ENCODE measurements at places on chromosomes 2 and 18. TPM values are rescaled to one million over a fixed set of nuclear protein-coding genes. Genes with fewer than 3 reads are reported as not detected.

- no peak for DNase-seq
Observed at GRCh38 chr18:8519102-8519501, 90.1 kb upstream of the RAB12 start.

- DNase-seq, result no peak
Observed at GRCh38 chr2:66032226-66032775, 402.6 kb upstream of the MEIS1 start.

DNA sequence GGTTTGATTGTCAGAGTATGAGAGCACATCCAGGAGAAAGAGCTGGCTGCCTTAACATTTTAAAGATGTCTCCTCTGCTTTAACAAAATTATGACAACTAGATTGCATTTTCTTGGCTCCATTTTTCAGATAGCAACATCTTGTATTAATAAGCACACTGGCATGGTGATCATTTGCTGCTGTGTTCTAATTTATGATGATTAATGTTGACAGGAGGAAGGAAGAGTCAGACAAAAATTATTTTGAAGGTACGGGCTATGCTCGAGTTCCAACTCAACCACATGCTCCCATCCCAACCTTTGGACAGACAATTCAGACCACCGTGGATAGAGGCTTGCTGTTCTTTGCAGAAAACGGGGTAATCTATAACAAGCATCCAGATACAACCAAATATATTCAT, 98.2 kb upstream of the TTC39C start:
- DNase-seq, result no peak

DNA sequence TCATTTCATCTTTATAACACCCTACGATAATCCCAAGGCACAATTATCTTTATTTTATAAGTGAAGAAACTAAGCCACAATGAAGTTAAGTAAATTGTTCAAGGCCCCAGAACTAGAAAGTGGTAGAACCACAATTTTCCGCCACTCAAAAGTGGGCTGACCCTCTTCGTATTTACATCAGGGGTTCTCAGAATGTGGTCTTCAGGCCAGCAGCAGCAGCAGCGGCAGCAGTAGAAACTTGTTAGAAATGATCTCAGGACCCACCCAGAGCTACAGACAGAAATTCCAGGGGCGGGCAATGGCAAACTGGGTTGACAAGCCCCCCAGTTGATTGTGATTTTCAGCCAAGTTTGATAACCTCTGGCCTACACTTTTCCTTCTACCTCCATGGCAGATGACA, 62.8 kb downstream of the LBH start:
- no peak for DNase-seq

- no peak for DNase-seq
Observed at GRCh38 chr2:47243596-47244323, 88.7 kb upstream of the STPG4 start.

DNA sequence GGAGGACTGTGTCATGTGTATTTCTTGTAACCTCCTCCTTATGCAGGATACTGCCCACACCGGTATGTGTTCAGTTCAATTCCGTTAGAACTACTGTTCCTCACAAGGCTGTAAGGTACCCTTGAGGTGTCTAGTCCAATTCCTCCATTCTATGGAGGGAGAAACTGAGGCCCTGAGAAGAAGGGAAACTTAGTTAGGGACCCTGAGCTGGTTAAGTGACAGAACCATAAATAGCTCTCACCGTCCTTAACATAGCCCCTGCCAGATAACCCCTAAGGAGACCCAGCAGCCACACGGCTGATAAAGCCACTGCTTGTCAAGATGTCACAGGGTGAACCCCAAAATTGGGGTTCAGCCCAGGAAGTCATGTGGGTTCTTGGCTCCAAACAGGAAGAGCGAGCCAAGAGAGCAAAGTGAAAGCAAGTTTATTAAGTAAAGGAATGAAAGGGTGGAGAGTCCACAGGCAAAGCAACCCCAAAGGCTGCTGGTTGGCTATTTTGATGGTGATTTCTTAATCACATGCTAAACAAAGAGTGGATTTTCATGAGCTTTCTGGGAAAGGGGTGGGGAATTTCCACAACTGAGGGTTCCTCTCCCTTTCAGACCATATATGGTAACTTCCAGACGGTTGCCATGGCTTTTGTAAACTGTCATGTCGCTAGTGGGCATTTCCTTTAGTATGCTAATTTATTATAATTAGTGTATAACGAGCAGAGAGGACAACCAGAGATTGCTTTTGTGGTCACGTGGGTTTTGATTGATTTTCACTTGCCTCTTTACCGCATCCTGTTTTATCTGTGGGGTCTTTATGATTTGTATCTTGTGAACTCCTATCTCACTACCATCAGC, 83.4 kb upstream of the RTN4 start:
- peak; percentile 54 for DNase-seq

- DNase-seq, result no peak
Observed at GRCh38 chr2:40165509-40165844, 286.4 kb downstream of the SLC8A1 start.

- DNase-seq, result no peak
Observed at GRCh38 chr2:25316101-25316500, 25.6 kb downstream of the DNMT3A start.

DNA sequence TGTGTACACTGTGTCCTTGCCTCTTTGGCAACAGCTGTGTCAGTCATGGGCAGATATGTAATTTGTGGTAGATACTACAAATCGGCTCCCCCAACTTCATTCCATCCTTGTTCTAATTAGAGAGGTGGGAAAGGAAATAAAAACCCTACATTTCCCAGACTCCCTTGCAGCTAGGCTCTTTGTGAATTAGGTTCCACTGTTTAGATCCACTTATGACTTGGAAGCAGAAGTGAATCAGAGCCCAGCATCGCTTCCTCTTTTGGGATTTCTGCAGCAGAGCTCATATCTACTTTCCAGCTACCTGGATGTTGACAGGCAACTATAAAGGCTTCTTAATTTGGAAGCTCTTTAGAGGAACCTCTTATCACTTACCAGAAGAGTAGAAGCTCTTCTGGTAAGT, 34.1 kb upstream of the NARS1 start:
- no peak for DNase-seq

GRCh38 chr2:47039489-47039870, 115.6 kb downstream of the STPG4 start:
- no peak for DNase-seq

DNA sequence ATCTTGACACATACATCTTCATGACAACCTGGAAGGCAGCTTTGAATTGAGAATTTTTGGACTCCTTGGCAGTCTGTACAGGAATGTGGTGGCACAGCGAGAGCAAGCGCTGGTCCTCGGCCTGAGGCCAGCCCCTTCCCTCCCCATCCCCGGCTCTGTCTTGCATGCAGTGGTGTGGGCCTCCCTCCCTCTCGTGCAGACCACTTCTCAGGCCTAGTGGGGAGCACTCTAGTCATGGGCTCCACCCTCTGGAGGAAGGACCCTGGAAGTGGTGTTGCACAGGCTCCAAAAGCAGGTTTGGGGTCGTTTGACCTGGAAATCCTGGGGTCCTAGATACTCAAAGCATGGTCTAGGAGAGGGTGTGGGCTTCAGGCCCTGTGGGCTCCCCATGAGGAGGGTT, 32.3 kb downstream of the ADCYAP1 start:
- DNase-seq, result no peak

DNA sequence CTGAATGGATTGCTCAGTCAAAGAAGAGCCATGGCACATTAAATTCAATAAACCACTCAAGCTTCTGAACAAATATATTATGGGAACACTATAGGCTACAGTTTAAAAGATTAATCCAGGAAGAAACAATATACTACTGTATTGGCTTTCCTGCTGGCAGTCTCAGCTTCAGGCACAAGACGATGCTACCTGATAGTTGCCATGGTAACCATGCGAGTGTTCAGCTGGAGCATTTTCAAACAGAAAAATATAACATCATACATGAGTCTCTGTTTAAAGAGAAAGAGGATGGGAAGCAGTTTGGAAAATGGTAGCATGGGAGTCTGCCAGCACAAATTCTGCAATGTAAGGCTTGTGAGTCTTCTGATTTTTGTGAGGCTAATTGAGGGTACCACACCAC, 65.9 kb upstream of the CPO start:
- no peak for DNase-seq

- DNase-seq, result no peak
Observed at GRCh38 chr2:43179942-43180341, 46.5 kb downstream of the ZFP36L2 start.

DNA sequence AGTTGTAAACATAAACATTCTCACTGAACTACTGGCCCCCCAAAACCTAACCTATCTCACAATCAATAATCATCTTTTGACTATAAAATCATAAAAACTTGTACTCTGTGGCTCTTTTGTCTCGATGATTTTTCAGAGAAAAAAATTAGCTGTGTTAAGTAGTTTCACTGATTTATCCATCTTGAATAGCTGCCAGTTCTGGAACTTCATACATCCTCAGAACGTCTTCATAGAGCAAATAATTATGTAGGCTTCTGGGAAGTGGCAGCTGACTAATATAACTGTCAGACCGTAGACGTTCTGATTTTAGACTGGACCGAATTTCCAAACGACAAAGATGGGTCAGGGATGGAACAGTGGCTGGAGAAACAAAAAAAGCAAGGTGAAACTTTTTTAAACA, 97.3 kb upstream of the CHAC2 start:
- DNase-seq, result peak; percentile 63

- DNase-seq, result no peak
Observed at GRCh38 chr18:5253910-5254309, 41.6 kb downstream of the ZBTB14 start.

GRCh38 chr2:208017721-208018120, 7.6 kb downstream of the PLEKHM3 start:
- no peak for DNase-seq

GRCh38 chr2:47225061-47225783, 70.1 kb upstream of the STPG4 start:
- DNase-seq, result no peak

Gene OR6B2
- not detected for polyA plus RNA-seq

Gene CCDC85A
- polyA plus RNA-seq, result 1.2 TPM

Gene MOGAT1
- polyA plus RNA-seq, result 0.27 TPM

Gene DYNAP
- 0.08 TPM for polyA plus RNA-seq

Gene RTP5
- polyA plus RNA-seq, result not detected

Gene TMEFF2
- polyA plus RNA-seq, result 12.6 TPM

Gene AKAIN1
- polyA plus RNA-seq, result not detected

Gene GPC1
- polyA plus RNA-seq, result 28.1 TPM
